Effector CD4-positive, alpha-beta T cell (primary cell): ENCODE measurements at places on chromosomes 6 and 20.

DNA sequence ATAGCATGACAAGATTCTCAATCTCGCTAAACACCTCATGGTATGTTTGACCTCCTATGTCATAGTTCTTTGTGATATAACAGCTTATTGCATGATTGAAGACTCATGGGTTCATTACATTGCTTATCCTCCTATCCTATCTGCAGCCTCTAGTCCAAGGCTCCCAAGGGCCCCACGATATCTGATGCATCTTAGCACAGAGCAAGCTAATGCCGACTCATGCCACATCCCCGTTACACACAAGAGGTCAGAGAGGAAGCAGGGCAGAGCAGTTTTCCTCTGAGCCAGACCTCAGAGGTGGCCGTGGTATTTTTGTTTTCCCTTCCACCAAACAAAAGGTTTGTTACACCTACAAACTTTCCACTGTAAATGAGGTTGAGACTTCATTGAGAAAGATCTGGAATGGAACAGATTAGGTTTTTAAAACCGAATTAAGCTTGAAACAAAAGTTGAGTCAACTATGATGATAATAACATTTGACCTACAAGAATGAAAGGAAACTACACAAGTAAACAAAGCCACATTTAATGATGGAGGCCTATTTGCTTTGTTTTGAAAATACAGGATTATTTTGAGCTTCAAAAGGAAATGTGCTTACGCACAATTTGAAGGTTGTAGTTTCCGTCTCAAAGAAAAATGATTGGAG lies 133.9 kb upstream of the MYLIP start:
- no peak for DNase-seq

DNA sequence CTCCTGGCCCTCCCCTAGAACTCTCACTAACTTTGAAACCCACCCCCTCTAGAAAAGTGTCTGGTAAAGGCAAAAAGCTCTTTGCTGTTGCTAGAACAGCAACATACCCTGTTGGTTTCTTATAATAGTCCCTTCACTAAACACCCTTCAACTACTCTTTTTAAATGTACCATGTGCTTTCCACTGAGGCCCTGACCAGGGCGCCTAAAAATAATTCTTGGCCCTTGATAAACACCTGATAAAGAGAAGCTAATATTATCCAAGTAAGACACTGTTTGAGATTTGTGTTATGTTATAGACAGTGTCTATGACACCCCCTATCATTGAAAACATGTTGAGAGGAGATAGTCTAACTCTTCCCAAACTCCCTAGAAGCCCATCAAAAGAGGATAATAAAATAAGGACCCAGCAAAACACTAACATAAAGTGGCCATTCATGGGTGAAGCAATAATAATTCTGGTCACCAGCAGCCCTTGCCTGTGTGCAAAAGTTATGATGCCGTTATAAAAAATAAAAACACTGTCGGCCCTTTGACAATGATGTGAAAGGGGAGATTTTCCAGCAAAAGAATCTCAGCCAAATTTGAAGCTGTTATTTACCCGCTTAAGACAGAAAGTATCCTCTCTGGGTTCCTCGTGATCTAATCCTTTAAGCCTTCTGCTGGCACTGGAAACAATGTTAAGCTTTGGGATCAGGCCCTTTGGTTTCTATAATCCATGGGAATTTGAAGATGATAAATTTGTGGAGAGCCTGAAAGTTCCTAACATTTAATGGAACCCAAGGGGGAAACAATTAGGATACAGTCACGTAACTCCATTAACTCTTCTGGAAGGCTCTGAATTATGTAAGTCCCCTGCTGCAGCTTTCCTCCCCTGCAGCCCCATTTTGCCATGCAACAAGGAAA lies 122.6 kb upstream of the PLCB4 start:
- no peak for DNase-seq

GRCh38 chr6:15358579-15359327 lies 112.9 kb downstream of the JARID2 start:
- no peak for DNase-seq

DNA sequence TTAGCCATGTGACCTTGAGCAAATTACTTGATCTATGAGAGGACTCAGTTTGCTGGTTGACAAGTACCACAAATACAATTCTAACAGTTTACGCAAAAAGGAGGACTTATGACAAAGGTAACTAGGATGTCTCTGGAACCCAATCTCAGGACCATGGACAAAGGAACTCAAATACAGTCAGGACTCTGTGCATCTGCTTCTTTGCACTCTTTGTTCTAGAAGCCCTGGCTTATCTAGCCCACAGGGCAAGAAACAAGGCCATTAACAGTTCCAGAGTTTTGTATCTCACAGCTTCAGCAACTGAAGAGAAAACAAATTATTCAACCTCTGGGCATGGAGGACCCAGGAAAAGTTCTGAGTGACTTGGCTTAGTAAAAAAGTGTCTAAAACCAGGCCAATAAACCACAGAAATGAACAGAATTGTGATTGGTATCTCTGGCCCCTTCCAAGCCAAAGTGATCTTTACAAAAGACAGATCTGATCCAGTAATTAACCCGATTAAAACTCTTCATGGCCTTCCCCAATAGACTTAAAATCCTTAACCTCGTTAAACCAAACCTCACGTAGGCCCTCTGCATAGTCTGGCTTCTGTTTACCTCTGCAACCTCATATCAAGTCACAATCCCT lies 5.9 kb downstream of the WASF1 start:
- DNase-seq, result no peak

DNA sequence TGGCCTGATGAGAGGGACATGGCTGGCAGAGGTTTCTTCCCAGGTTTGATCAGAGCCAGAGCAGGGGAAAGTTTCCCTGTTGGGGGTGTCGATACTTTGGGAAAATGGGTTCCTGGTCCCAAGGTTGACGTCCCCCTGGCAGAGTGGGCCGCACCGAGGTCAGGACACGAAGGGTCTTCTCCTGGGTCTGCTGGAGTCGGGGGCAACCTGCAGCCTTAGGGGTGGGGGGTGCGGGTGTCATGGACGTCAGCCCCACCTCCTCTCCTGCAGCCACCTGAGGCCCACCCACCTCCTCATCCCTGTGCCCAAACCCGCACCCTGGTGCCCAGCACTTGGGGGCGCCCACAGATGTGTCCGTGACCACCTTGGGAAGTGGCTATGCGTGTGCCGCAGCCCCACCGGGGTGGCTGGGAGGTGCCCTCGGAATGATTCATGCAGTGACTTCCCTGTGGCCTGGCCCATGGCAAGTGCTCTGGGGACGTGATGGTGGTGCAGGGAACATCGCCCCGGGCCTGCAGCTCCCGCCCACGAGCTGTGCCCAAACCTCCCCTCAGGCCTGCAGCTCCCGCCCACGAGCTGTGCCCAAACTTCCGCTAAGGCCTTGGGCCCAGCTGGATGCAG lies 64.9 kb downstream of the YTHDF1 start:
- no peak for DNase-seq

- no peak for DNase-seq
Observed at GRCh38 chr20:55650657-55651360, 354.5 kb downstream of the CBLN4 start.

GRCh38 chr6:69988458-69989126 lies 122.2 kb downstream of the COL19A1 start:
- no peak for DNase-seq

DNA sequence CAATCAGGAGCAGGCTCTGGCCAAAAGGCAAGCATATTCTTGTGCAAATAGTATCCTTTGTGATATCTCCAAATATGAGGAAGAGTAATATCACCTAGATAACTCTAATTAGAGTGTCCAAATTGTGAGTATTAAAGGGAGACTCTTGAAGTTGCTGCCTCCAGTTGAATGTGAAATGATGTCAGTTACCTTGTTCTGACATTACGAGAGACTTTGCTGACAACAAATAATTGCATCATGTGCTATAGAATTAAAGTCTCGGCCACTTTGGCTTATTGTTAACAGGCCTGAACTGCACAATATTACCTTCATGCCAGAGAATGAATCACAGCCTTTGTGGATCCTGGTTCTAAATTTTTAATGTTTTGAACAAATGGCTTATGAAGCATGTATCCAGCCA lies 106.5 kb downstream of the AIG1 start:
- no peak for DNase-seq

DNA sequence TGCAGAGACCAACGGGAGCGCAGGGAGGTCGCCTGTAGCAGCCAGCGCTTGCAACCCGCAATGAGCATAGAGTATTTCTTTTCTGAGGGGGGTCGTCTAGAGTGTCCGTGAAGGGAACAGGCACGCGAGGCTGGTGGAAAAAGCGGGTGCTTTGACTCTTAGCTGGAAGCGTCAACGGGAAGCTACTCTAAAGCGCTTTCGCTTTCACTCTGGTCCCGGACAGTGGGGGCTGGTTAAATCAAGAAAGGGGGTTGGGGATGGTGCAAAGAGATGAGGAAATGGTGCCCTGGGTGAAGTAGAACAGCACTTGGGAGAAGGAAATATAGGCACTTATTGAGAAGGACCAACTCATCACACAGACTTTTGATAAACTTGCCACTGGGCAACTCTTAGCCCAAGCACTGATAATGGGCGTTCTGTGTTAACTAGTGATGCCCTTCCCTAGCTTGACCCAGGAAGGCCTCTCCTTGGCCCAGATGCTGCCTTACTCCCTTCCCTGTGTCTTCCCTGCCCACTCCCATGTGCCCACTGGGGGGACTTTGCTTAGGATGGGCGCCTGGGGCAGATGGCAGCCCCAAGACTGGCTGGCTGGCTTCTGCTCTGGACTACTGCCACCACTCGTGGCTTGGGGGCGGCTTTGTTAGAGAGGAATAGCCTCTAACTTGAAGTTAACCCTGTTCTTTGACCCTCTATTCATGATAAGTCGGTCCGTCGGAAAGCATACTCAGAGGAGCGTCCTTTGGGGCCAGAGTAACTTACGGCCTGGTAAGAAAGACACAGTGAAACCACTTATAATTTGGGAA lies 585 bp downstream of the PSMB9 start:
- peak; percentile 42 for DNase-seq

DNA sequence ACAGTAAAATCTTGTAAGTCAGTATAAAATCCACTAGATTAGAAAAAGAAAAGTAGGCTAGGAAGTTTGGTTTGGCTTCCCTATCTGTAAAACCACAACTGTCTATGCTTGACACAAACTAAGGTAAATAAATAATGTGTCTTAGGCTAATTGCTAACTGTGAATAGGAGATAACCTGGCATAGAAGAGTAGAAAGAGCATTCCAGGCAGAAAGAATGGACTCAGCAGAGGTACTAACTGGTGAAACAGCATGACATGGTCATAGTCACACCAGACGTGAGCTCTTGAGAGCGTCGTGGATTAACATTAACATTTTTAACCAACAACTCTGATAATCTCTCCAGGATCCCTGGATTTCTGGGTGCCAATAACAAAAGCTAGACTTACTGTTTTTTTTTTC lies 8.7 kb upstream of the WTAP start:
- no peak for DNase-seq

DNA sequence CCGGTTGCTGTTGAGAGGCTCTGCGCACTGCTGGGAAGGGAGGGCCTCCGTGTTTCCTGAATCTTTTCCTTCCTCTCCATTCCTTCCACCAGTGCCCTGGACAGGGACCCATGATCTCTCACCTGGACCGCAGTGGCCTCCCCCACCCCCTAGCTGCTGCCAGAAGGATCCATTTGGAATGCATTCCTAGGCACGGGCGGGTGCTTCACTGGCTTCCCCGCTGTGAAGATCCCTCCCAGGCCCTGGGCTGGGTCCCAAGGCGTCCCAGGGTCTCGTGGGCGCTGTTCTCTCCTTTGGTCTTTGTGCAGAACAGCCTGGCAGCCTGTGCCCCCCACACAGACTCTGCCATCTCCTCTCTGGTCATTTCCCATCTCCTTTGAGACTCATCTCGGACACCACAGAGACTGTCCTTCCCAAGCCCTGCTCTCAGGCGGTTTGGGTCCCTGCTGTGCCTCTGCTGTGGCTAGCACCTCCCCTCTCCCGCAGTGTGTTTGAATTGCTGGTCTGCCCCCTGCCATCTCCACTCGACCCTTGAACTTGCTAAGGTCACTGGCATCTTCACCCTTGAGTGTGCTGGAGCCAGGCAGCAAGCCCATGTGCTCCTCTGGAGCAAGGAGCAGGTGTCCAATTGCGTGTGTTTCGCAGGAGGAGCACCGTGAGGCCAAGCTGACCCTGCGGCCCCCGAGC lies 59.0 kb downstream of the TCP11 start:
- no peak for DNase-seq

DNA sequence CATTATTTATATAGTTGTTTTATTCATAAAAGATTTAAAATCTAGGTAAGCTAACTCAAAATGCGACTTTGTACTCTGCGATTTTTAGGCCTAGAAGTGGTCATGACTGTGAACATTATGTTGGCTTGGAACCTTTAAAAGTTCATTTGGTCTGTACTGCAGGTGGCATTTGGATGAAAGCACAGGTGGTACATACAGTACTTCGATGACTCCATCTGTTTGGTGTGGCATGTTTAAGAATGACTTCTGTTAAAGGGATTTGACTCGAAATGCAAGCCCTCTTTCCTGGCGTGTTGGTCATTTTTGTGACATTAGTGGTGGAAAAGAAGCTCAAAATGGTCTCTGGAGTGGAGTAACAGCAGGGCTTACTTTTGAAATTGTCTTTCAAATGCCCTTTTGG lies 118.1 kb downstream of the UST start:
- no peak for DNase-seq

DNA sequence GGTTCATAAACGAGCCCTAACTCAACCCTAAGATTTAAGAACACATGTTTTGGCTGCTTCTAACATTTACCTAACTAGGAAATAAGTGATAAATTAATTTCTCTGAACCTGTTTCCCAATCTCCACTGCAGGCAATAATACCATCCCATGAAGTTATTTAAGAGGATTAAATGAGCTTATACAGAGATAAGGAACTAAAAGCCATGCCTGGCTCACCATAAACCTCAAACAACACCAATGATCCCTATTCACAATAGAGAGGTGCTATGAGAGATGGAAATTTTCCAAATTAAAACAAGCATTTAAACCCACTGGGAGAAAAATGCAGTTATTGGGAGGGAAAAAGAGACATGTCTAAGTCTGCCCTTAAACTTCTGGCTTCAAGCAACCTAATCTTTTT lies 33.9 kb upstream of the KLHL31 start:
- no peak for DNase-seq

- DNase-seq, result no peak
Observed at GRCh38 chr6:11380969-11381744, 148.7 kb upstream of the NEDD9 start.

- no peak for DNase-seq
Observed at GRCh38 chr20:23449421-23449820, 3.3 kb downstream of the CST11 start.

- DNase-seq, result no peak
Observed at GRCh38 chr6:95328231-95328630, 249.1 kb upstream of the MANEA start.

GRCh38 chr6:19925533-19925932 lies 88.4 kb downstream of the ID4 start:
- no peak for DNase-seq
